ENCODE measurements at places on chromosomes 11 and 22.
A peak's percentile ranks its signal among the peaks of the same experiment; 100 is the strongest.

DNA sequence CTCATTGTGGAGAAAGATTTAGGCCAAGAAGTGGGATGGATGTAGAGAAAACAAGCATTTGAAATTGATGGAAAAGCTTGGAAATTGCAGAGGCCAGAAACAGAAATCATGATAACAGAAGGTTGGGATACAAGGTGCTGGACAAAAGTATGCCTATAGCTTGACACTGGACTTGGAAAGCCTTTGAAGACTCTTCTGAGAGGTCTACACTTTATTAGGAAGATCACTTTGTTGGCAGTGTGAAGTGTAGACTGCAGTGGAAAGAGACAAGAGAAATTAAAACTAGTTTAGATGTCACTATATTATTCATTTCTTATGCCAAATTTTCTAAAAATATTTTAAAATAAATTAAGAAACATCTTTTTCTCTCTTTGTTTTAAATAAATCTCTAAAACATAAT, 59.1 kb downstream of the KIF18A start:
- no peak overlapping the region for H3K4me3 ChIP-seq
- no peak for DNase-seq
- no peaks in the 10 kb centered on the region for H3K27me3 ChIP-seq
- H3K27ac ChIP-seq, result no peak overlapping the region

DNA sequence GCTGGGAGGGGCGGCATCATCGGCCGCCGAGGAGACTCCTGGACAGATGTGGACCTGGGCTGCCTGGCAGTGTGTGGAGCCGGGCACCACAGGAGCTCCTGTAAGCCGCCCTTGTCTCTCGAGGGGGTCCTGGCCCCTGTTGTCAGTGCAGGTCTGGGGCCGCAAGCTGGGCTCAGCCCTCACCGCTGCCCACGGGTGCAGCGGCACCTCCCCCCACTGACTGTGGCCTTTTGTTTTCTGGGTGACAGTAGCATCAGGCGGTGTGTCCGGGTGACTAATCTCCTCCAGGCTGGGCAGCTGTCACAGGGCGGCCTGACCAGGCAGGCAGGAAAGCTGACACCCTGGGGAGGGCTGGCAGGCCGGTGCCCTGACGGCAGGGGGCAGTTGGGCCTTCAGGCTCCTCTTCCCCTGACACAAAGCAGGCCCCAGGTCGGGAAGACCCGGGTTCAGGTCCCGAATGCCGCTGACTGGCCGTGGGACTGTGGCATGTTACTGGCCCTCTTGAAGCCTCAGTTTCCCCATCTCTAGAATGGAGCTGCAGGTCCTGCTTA, 16.3 kb downstream of the DGKZ start:
- H3K4me3 ChIP-seq, result no peak overlapping the region
- peaks cover 29% of the 10 kb centered on the region for H3K4me1 ChIP-seq
- H3K27me3 ChIP-seq, result no peaks in the 10 kb centered on the region
- H3K36me3 ChIP-seq, result peaks cover 6% of the 10 kb centered on the region
- no peak overlapping the region for H3K27ac ChIP-seq

DNA sequence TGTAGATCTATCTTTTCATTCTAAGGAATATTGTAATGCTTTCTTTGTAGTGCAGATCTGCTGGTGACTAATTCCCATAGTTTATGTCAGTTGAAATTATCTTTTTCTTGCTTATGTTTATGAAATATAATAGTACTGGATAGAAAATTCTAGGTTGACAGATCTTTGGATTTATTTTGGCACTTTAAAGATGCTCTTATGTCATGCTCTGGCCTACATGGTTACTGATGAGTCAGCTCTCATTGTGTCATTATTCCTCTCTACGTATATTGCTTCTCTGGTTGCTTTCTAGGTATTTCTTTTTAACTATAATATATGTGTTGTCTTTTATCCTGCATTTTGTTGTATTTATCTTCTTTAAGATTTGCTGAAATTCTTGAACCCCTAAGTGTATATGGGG, 955.5 kb upstream of the CHORDC1 start:
- DNase-seq, result no peak
- H3K36me3 ChIP-seq, result no peaks in the 10 kb centered on the region
- no peaks in the 10 kb centered on the region for H3K27me3 ChIP-seq
- no peak overlapping the region for H3K4me3 ChIP-seq

DNA sequence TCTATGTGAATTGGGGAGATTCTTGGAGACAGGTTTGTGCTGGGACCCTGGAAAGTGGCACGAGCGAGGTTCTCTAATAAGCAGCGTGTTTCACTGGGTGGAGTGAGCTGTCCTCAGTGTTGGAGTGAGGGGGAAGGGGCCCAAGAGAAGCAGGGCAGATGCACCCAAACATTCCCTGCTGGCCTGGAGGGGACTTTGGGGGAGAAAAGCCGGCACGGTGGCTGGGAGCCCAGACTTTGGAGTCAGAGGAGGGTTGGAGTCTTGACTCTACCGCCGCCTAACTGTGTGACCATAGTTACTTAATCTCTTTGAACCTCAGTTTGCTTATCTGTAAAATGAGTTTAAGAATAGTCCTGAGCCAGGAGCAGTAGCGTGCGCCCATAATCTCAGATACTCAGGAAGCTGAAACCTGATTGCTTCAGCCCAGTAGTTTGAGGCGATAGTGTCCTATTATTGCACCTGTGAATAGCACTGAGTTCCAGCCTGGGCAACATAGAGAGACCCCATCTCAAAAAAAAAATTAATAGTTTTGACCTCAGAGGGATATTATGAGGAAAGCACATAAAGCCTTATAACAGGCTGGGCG, 614 bp downstream of the NR1H3 start:
- peaks cover 2% of the 10 kb centered on the region for H3K4me1 ChIP-seq
- DNase-seq, result no peak
- H3K36me3 ChIP-seq, result peaks cover 2% of the 10 kb centered on the region
- no peak overlapping the region for H3K27ac ChIP-seq
- no peaks in the 10 kb centered on the region for H3K27me3 ChIP-seq

- peaks cover 11% of the 10 kb centered on the region for H3K4me1 ChIP-seq
- H3K27ac ChIP-seq, result no peak overlapping the region
- H3K27me3 ChIP-seq, result peaks cover 3% of the 10 kb centered on the region
- H3K36me3 ChIP-seq, result no peaks in the 10 kb centered on the region
Observed at GRCh38 chr11:77524539-77524938, 50.6 kb upstream of the PAK1 start.

GRCh38 chr11:112810951-112811350, 150.3 kb upstream of the NCAM1 start:
- no peaks in the 10 kb centered on the region for H3K4me1 ChIP-seq
- H3K27ac ChIP-seq, result no peak overlapping the region
- no peaks in the 10 kb centered on the region for H3K27me3 ChIP-seq

DNA sequence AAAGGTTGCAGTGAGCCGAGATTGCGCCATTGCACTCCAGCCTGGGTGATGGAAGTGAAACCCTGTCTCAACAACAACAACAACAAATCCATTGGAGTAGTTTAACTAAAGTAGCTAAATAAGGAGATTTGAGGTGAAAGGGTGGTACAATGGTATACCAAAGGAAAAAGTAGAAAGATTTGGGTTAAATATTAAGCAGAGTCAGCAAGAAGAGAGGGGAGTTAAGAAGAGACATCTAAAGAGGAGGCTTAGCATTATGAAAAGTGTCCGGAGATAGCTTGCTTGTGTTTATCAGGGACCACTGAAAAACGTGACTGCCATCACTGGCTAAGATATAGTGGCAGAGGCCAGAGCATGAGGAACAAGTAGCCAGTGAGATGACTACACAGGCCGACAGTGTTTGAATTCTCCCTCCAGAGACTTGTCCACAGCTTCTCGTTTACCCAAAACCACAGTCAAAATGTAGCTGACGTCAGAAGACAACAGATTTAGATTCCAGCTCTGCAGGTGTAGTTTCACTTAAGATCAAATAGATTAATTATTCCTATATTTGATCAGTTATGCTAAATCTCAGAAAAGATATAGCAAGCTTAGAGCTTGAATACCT, 32.6 kb upstream of the GRK2 start:
- H3K27ac ChIP-seq, result peak overlapping the region; percentile 65
- no peak overlapping the region for H3K4me3 ChIP-seq
- no peaks in the 10 kb centered on the region for H3K27me3 ChIP-seq
- peaks cover 42% of the 10 kb centered on the region for H3K36me3 ChIP-seq

DNA sequence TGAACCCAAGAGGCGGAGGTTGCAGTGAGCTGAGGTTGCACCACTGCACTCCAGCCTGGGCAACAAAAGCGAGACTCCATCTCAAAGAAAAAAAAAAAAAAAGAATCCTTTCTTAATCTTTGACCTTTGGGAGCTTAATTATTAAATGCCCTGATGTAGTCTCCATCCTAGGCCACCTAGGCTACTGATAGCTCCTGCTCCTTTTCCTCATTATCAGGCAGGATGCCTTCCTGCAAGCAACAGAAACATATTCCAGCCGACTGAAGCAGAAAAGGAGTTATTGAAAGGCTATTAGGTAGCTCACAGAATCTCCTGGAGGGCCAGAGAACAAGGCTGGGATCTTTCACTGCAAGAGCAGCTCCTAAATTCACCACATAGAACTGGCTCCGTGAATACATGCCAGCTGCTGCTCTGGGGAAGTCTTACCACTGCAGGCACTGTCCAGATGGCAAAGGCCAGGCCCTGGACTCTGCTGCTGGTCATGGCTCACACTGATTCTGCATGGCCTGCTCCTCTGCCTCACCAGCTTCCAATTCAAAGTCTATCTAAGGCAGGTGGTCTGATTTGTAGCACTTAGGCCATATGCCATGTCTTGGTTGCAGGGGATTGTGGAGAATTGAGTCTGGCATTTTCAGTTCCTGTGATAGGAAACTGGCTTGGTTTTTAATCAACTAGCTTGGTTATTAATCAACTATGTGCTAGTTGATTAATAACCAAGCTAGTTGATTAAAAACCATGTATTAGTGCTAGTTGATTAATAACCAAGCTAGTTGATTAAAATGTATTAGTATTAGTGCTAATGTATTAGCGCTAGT, 26.0 kb upstream of the POLD3 start:
- H3K27me3 ChIP-seq, result peaks cover 1% of the 10 kb centered on the region
- H3K27ac ChIP-seq, result no peak overlapping the region
- DNase-seq, result no peak
- no peak overlapping the region for H3K4me3 ChIP-seq

DNA sequence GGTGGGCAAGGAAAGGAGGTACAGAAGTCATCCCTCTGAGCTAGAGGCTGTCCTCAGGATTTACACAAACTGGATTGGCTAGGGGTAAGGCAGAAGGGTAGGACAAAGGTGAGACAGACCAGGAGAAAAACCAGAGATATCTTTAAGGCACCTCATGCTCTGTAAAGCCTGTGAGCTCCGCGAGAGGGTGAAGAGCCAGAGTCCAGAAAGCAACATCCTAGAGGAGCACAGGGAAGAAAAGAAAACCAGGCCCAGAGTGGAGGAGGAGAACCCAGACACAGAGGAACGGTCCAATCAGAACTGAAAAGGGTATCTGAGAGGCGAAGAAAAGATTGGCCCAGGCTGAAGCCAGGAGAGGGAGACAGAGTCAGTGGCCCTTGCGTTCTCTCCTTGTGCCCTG, 5.1 kb downstream of the SLC37A4 start:
- H3K27me3 ChIP-seq, result no peaks in the 10 kb centered on the region
- no peak overlapping the region for H3K4me3 ChIP-seq
- H3K27ac ChIP-seq, result no peak overlapping the region
- peaks cover 18% of the 10 kb centered on the region for H3K4me1 ChIP-seq
- H3K36me3 ChIP-seq, result peaks cover 53% of the 10 kb centered on the region

GRCh38 chr11:19966441-19966840, 193.8 kb downstream of the DBX1 start:
- H3K4me1 ChIP-seq, result peaks cover 15% of the 10 kb centered on the region
- H3K27ac ChIP-seq, result no peak overlapping the region
- H3K27me3 ChIP-seq, result peaks cover 34% of the 10 kb centered on the region
- H3K4me3 ChIP-seq, result no peak overlapping the region

All from activated B cell treated with CpG ODN at 0.5 μM for 24 hours (primary cell).